ENCODE measurements at places on chromosomes 7 and 10.

GRCh38 chr10:72935361-72935760, 19.2 kb downstream of the PLA2G12B start:
- no peak for DNase-seq

DNA sequence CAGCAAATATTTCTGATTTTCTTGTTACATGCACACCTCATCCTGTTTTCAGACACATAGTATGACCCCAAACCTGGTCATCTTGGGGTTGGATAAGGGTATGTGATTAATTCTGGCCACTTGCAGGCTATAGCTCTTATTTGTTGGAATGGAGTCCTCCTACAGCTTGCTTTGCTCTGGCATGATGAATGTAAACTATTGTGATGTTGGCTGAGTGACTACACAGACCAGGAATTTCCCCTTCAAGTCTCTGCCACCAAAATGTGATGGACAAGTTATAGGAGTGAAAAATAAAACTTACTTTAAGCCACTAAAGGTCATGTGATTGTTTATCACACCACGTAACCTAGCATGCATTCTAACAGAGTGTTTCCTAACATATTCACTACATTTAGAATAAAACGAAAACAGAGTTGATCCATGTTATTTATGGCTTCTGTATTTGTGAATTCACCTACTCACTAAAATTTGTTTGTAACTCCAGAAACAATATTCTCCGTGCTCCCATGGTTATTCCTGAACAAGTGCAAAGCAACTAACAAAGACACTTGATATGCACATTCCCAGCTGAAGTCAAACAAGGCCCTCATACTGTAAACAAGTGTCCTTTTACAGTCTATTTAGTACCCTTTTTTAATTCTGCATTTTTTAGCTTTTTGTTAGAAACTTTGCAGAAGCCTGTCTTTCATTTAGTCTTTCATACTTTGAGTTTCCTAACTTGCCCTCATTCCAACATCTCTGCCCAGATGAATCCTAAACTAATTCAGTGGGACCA, 599.2 kb upstream of the PCDH15 start:
- DNase-seq: no peak

DNA sequence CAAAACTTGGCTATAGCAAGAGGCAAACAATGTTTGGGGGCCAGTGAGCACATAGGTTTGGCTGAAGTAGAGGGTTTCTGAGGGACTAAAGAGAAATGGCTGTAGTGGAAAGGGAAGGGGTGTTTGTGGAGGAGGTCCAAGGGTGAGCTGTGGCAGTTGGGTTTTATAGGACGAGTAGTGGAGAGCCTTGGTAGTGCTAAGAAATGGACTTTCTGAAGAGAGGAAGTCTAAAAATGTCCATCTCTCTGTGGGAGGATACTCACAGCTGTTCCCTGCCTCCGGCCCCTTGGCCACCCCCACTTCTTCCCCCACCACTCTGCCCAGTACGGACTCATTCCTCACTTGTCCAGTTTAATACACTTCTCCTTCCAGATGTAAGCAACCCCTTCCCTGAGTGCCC, 64.3 kb downstream of the ZNF22 start:
- no peak for DNase-seq

GRCh38 chr7:27295236-27295635, 52.6 kb downstream of the EVX1 start:
- DNase-seq: no peak

All from CD4-positive, alpha-beta T cell (primary cell).